ENCODE measurements at places on chromosomes 2 and 18.

GRCh38 chr2:158810731-158811460 lies 15.8 kb downstream of the DAPL1 start:
- DNase-seq, result no peak

DNA sequence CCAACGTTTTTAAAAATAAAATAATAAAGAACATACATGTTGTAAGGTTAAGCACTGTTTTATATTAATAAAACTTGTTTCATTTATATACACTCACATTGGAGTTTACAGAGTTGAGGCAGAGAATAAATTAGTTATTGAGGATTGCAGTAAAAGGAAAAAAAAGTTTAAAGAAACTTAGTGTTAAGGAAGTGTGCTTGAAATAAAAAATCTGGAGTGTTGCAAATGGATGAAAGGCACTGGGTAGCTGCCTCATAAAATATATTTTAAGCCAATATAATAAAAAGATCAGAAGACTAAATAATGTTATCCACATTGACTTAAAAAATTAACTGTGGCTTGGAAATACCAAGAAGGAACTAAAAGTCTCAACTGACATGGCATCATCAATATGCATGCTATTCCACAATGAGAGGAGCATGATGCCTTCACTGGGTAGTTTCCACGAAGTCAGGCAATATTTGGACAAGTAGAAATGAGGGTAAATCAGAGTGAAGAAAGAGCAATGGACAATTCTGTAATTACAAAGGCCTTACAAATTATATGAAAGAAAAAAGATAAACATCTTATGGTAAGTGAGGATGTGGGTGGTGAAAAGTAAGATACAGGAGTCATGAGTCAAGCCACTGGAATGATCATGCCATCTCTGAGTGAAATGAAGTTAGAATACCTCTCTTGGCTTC lies 2.5 kb downstream of the GALNT3 start:
- no peak for DNase-seq

- DNase-seq, result no peak
Measured at GRCh38 chr2:21740484-21740883, 616.7 kb downstream of the TDRD15 start.

DNA sequence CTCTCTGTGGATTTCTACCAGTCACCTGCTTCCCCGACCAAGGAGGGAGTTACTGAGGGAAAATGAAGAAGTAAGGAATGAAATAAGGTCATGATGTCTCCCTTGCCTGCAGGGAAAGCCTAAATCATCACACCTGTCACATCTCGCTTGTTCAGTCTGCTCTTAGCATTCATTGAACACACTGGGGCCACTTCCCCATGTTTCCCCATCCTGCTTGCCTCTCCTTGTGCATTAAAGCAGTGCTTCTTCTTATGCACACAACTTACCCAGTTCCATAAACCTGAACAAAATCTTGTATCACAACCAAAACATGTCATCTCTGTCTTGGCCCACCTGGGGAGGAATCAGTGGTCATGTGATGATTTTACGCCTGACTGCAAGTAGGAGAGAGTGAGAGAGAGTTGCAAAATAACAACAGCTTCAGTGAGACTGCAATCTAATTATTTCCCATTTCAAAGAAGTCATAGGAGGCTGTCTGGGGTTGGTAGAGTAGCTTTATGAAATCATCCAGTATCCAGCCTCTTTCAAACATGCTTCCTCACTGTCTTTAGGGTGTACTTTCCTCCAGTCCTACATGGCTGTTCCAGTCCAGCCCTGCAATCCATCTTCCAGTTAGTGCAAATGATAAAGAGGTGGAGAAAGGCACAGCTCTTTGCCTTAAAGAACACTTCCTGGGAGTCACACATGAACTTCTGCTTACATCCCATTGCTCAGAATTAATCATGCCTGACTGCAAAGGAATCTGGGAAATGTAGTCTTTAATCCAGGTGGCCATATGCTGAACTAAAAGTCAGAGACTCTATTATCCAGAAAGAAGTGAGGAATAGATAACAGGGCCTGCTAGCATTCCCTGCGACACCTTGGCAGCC lies 220.1 kb downstream of the HAUS1 start:
- peak; percentile 33 for DNase-seq

DNA sequence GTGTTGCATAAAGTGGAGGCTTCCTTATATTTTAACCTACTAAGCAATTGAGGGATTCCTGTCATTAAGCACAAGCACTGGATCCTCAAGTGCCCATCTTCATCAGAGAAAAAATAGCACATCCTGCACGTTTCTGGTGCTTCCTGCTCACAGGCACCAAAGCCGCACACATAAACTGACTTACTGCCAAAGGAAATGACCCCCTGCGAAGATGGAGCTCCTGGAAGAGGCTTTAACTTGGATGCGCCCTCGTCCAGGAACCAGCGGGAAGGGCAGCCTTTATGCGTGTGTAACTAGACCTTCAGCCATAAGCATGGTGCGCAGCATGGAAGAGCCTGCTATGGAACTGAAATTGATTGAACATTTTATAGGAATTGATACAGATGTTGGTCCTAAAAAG lies 188.7 kb downstream of the FTCDNL1 start:
- peak; percentile 15 for DNase-seq

- DNase-seq, result no peak
Measured at GRCh38 chr2:217256251-217256650, 396.4 kb upstream of the TNP1 start.

Data from KBM-7 (cell line).